Astrocyte (in vitro differentiated cells and primary cell): ENCODE measurements at places on chromosomes 11 and 22.

GRCh38 chr11:101341578-101341977, 212.0 kb upstream of the PGR start:
- DNase-seq: no peak

GRCh38 chr11:69488543-69488940, 7.1 kb downstream of the LINC01488 start:
- no peak for DNase-seq

GRCh38 chr22:31449506-31449905, 40.1 kb downstream of the EIF4ENIF1 start:
- DNase-seq: no peak

DNA sequence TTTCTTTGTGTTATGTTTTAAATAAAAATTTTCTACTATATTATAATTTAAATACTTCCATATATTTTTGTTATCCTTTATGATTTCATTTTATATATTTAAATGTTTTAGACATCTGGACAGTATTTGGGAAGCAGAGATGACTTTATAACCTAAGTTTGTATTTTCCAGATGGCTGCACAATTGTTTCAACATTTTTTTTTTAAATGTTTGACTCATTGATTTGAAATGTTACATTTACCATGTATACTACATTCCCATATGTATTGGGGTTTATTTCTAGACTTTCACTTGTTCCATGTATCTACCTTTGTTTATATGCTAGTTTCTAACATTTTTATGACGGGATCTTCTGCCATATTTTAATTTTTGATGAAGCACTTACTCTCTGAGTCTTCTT, 766.5 kb downstream of the METTL15 start:
- no peak for DNase-seq

DNA sequence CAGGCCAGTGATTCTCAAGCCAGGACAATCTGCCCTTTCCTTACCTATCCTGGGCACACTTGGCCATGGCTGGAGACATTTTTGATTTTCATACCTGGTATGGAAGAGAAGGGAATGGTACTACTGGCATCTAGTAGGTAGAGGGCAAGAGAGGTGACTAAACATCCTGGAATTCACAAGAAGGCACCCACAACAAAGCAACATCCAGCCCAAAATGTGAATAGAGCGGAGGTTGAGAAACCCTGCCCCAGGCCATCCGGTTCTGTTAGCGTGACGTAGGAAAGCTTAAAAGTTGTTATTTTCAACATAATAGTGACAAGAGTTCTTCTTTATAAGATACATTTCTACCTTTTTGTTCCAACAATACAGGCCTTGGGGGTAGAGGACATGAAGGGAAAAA, 114.9 kb upstream of the ALX4 start:
- DNase-seq: no peak

DNA sequence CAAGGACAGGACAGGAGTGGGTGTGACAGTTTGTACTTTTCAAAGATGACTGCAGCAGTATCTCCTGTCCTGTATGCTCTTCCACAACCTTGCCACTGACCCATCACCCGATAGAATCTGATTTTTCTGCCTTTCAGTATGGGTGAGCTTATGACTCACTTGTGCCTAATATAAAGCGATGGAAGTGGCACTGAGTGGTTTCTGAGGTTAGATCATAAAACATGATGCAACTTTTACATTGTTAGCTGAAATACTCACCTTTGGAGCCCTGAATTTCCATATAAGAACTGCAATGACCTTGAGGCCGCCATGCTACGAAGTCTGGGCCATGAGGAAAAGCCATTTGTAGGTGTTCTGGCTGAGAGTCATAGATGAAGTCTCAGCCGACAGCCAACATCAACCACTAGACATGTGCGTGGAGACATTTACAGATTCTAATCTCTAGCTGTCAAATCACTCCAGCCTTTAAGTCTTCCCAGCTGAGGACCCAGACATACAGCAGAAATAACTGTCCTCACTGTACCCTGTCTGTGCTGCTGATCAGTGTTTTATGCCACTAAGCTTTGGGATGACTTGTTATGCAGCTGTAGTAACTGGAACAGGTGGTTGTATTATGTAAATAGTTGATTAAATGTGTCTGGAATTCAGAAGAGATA, 105.9 kb upstream of the ARHGAP20 start:
- DNase-seq: peak; percentile 60

DNA sequence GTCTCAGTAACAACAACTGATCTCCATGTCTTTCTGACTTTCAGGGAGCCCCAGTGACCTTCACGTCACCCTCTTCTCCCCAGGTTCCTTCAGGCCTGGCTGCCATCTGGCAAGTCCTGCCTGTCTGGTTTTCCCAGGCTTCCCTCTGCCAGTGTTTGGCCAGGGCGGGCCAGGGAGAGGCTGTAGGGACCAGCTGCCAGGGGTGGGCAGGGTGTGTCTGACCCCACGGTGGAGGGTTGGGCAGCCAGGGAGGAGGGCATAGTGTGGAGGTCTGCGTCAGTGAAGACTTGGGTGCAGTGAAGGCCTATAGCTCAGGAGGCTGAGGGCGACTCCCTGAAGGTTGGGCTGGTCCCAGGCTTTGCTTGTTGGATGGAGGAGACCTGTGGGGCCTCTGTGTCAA, 11.9 kb upstream of the MRGPRX2 start:
- no peak for DNase-seq

DNA sequence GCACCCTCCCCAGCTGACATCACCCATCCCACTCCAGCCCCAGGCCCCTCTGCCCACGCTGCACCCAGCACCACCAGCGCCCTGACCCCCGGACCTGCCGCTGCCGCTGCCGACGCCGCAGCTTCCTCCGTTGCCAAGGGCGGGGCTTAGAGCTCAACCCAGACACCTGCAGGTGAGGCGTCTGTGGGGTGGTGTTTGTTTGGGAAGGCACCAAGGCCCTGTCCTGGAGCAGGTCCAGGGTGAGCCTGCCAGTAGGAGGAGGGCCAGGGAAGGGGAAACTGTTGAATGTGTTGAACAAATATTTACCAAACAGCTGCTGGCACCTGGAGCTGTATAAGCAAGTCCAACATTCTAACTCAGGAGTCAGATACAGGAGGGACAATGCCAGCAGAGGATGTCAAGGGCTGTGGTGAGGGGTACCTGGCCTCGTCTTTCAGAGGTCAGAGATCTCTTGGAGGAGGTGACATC, 3.1 kb downstream of the VEGFB start:
- DNase-seq: no peak

DNA sequence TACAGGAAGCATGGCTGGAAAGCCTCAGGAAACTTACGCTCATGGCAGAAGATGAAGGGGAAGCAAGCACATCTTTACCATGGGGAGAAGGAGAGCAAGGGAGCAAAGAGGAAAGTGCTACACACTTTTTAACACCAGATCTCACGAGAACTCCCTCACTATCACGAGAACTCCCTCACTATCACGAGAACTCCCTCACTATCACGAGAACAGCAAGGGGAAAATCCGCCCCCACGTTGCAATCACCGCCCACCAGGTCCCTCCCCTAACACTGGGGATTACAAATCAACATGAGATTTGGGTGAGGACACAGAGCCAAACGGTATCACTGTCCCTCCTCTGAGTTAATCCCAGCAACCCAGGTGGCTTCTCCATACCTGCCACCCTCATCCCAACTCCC, 84.5 kb downstream of the MN1 start:
- DNase-seq: no peak

DNA sequence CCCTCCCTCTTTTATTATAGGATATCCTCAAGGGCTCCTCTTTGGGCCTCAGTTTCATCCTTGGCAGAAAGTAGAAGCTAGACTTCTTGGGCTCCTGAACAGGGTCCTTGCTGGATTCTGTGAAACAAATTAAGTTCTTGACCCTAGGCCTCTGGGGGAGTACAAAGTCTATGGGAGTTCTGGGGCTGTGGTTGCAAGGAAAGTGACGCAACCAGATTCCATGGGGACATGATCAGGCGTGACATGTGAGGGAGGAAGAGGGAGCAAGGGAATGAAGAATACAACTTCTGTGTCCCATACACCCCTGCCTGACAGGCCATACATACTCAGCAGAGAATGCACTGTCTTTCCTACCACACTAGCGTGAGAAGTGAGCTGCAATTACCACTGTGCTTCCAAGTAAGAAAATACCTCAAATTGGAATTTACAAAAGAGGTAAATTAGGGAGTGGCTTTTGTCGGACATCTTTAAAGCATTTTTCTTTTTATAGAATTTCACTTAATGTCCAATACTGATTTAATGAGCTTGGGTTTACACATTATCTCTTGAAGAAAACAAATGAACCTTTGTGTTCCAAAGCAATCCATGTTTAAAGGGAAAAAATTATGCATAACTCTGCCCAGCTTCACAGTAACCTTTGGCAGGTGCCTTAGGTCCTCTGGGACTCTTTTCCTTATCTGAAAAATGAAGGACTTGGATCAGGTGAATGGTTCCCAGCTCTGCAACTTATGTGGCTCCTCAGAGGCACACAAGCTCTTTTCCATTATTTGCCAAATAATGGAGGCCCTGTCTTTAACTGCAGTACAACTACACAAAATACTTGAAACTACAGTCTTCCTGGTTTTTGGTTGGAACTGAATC, 38.9 kb downstream of the LIMK2 start:
- no peak for DNase-seq

DNA sequence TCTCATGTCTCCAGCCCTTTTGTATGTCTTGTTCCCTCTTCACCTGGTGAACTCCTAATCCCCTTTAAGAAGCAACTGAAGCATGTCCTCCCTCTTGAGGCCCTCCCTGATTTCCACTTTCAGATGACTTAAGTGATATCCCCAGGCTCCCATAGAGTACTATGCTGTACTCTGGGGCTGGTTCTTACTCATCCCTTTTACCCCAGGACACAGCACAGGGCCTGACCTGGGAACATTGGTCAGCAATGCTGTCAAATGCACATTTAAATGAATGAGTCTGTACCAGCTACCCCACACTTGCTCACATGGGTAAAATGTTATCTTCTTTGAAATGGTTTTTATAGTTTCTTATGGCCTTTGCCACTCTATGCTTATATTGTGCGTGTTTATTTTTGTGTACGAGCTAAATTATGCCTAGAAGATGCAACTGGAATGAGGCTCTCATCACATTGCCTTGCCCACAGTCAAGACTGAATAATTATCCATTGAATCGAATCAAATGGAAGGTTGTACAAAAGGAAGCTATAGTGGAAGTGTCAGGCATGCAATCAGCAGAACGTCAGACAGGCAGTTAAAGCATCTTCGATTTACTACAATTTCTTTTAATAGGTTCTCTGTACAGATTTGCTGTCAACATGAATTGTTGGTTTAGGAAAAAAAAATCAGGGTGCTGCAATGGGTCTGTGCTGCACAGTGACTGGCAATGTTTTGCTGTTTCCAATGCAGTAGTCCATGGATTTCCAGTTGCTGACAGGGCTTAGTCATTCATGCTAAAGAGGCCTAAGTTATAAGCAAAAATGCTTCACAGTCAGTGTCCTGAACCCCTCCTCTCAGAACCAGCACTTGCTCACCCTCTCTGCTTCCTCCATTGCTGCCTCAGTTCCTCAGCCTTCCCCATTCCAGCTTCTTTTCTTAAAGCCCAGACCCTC, 79.5 kb downstream of the PARVA start:
- peak; percentile 63 for DNase-seq

GRCh38 chr11:100719809-100720221, 32.7 kb downstream of the ARHGAP42 start:
- DNase-seq: peak; percentile 87

- no peak for DNase-seq
Observed at GRCh38 chr11:36015799-36016198, 71.9 kb downstream of the LDLRAD3 start.

GRCh38 chr22:49807780-49808708, 19.6 kb downstream of the BRD1 start:
- DNase-seq: peak; percentile 14

DNA sequence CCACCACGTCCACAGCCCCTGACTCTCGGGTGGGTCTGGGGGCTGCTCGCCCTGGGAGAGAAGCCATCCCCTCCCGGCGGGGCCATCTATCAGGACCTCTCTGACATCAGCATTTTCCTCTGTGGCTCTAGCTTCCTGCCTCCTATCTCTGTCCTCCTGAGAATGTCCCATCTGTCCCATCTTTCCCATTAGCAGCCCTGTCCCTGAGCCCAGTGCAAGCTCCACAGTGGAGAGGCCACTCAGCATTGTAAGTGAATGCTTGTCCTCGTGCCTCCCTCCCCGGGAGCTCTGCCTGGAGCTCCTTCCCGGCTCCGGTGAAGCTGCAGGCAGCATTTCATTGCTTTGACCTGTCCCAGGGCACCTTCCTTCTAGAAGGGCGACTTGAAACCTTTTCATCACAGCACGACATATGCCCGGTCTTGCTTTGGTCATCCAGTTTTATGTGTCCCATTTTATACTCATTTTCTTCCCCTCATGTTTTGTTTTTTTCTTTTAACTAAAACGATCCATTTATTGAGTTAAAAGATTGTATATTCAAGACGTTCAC, 49.7 kb downstream of the RTN4R start:
- no peak for DNase-seq

DNA sequence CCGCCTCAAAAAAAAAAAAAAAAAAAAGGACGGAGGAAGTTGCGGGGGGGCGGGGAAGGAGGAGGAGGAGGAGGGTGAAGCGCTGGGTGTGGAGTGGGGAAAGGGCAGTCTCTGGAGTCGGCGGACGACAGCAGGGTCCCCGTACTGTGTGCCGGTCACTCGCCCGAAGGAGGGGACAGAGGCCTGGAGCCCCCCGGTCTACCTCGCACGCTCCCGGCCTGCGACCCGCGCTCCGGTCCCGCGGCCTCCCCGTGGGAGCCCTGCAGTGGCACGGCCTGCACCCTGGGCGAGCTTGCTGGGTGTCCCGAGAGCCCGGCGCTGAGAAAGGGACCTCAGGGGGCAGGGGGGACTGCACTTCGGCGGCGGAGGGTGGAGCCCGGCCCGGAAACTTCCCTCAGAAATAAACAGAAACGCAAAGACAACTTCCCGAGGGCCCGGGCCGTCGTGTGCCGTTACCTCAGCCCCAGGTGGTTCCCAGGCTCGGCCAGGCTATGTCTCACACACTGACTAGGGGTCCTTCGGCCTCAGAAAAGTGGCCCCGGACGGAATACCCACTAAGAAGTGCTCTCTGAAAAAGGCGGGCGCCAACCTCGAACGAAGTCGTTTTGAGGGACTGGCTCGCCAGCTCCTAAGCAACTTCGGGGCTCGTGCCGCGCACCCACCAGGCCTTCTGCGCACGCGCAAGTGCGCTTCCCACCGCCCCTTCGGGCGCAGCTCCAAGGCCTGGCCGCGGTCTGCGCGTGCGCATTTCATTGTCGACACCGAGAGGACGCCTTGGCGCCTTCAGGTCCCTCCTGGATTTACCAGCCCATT, at the start of gene MAJIN:
TSS of gene MAJIN (minus strand) at position 688 of the 813 bp plus-strand sequence. CDS start 12,703 bp downstream, outside the sequence.
- DNase-seq: peak; percentile 27

- no peak for DNase-seq
Observed at GRCh38 chr22:48937032-48937639, 890.5 kb downstream of the BRD1 start.
